DMS 273 treated with DMSO at 0.1 percent for 48 hours (cell line): ENCODE measurements at places on chromosomes 2 and 18.

DNA sequence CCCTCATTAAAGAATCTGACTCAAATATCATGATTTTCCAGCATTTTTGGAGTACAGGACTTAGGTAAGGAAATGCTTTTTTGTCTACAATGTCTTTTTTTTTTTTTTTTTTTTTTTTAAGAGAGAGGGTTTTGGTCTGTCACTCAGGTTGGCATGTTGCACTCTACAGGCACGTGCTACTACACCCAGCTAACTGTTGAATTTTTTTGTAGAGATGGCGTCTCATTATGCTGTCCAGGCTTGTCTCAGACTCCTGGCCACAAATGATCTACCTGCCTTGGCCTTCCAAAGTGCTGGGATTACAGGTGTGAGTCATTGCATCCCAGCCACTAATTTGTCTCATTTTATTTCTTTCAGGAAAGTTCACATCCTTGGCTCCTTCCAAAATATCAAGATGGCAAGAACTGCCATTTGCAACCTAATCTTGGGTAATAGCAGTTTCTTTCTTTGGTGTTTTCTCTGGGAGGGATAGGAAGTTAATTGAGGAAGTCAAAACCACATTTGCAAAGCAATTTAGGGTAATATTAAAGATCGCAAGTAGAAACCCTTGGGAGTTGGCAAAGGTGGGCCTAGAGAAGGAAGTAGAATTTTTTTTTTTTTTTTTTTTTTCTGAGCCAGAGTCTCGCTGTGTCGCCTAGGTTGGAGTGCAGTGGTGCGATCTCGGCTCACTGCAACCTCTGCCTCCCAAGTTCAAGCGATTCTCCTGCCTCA lies 15.5 kb downstream of the PNO1 start:
- DNase-seq: no peak

DNA sequence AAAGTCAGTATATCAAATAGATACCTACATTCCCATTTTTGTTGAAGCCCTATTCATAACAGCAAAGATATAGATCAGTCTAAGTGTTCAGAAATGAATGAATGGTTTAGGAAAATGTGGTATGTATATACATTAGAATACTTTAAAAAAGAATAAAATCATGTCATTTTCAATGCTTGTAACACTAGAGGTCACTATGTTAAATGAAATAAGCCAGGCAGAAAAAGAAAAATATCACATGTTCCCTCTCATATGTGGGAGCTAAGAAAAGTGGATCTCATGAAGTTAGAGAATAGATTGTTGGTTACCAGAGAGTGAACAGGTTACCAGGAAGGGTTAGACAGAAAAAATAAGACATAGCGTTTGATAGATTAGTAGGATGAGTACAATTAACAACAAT lies 1111.0 kb upstream of the SLC39A10 start:
- no peak for DNase-seq

GRCh38 chr18:60022671-60023276 lies 123.0 kb downstream of the PMAIP1 start:
- DNase-seq: no peak

- no peak for DNase-seq
These were observed 87.7 kb upstream of the LYPD1 start for GRCh38 chr2:132757676-132758075.

DNA sequence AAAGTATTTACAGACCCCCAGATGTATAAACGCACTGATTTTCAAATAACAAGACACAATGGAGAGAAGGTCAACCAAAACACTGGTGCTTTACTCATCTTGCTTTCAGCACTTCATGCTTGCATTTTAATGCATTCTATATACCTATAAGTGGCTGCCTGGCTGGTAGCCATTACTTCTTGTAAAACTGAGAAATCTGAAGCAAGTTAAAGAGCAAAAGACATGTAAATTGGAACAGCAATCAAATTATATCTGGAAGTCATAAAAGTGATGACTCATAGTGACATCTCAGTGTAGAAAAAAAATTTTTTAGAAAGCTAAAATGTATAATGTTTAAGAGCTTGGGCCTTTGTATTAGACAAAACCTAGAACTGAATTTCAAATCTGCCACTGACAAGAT lies 106.2 kb downstream of the CCDC141 start:
- DNase-seq: no peak

- DNase-seq: no peak
These were observed 61.5 kb downstream of the FARP2 start for GRCh38 chr2:241417626-241418025.

DNA sequence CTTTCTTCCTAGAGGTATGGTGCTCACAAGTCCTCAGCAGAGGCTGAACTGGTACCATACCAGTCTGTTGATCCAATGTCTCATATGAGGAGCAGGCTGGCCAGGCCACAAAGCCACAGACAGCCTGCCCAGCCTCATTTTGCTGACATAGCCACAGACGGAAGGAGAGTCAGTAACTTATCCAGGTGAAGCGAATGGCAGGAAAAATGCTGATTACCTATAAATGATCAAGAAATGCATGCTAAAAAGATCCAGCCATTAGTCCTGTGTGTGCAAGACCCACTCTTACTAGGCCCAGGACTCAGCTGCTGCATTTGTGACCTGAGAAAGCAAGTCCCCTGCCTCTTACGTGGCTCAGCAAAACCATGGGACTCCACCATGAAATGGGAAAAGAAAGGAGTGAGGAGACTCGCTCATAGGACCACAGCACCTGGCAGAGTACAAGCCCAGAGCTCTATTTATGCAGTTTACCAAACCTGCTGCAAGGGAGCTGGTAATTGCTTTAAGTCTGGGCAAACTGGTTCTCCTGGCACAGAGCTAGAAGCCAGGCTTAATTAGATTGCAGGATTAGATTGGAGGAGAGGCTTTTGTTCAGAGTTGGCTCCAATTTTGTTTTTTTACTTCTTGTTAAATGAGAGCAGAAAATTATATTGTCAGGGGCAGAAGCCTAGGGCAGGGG lies 19.0 kb downstream of the RHOB start:
- peak; percentile 25 for DNase-seq

DNA sequence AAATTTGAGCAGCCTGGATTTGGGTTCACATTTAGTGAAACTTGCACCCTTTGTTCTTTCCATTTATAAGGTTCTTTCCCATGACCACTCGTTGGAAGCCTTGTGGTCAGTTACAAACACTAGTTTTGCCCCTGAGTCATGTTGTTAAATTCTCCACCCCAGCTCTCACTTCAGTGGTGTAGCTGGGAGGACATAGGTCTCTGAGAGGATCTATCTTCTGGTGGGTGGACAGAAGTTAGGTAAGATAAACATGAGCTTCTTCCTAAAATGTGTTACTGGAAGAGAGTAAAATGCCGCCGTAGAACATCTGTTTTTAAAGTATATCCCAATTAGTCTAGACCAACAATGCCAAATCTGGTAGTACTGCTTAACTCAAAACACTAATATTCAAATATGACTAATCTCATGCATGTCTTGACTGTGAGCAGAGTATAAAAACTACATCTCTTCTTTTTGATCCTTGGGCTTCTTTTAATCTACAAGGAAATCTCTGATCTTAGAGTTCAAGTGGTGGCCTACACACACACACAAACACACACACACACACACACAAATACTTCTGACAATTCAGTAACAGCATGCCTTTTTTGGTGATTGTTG lies 162.6 kb upstream of the FN1 start:
- DNase-seq: no peak

DNA sequence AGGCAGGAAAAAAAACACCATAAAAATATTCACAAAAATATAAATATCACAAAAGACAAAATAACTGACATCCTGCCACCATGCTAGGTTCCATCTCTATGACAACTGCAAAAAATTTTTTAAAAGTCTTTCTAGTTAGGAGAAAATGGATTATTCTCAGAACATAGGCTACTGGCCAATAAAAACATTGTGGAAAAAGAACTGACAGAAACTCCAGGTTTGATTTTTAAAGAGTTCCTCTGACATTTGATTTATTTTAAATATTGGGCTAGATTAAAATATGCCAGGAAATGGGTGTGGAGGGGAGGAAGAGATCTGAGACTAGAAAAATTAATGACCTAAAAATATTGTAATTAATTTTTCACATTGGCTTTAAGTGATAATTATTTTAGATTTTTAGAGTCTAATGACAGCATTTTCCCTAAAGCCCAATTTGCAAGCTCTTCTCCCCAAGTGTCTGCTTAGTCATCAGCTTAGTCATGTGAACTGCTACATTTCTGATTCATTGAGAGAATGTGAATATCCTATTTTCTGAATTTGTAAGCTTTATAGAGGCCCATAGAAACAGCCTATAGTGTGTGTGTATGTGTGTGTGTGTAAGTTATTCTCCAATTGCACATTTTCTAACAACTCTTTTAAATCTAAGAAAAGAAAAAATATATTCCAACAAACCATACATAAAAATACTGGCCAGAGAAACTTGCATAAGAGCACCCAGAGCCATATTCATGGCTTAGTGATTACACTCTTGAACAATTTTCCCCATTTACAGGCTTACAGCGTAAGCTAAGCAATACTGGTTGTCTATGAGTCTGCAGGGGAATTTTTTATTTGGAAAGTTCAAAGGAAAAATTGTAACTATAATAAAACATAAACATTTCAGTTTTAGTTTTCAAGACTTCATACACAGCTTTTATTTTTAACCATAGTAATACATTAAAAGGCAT lies 48.4 kb downstream of the TMEFF2 start:
- DNase-seq: no peak
